ENCODE measurements at places on chromosomes 6 and 20.

DNA sequence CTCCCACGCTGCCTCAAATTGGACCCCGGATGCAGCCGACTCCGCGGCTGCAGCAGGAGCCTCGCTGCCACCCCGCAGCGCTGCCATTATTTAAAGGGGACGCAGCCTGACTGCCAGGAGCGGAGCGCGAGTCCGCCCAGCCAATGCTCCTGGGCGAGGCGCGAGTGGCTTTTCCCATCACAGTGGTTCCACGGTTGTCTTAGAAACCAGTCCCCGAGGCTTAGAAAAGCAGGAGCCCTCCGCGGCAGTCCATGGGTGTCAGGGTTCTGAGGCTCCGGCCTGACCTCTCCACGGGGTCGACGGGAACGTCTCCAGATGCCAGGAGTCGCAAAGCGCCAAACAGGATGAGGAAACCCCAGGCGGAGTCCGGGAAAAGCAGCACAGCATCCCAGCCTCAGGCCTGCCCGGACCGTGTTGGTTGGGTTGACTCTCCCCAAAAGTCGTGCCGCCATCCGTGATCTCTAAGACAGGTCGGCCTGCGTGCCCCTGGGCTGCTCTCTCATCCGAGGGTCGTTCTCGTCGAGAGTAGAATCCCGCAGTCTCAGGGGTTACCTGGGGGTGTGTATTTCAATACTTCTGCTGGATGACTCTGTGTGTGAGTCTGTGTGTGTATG, 975.8 kb upstream of the DEFB115 start:
- DNase-seq = no peak

DNA sequence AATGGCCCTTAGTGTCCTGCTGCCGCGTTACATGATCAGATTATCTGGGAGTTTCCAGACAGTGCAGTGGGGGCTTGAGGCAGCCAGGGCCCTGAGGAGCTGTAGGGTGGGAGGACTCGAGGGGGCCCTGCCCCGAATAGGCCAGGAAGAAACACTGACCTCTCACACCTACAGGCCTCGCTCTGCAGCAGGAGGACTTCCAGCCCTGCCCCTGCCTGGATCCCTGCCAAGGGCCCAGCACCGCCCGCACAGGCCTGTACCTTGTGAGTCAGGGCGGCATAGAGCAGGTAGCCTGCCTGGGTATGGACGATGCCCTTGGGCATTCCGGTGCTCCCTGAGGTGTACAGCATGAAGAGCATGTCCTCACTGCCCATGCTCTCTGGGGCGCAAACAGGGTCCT, 30.1 kb upstream of the APMAP start:
- DNase-seq = no peak

- no peak for DNase-seq
Observed at GRCh38 chr20:58752565-58752964, 60.0 kb downstream of the NPEPL1 start.

DNA sequence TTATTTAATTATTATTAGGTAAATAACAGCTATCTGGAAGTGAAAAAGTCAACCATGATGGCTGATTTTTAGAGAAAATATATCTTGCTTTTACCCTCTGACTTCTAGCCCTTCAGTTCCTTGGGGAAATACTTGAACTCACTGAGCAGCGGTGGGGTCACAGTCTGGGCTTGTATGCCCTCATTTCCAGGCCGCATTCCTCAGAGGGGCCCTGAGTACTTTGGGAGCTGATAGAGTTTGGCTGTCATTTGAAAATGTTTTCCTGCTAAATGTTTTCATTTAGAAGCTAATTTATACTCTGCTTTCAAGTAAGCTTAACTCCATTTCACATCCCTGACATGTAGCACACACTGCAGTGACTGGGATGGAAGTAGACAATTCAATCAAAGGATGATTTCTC, 1028.5 kb downstream of the KIF16B start:
- DNase-seq = no peak

GRCh38 chr6:56683882-56684281, 41.2 kb upstream of the DST start:
- no peak for DNase-seq
